GM23338 (cell line): ENCODE measurements at places on chromosomes 5 and 9. TPM values are rescaled to one million over a fixed set of nuclear protein-coding genes. Genes with fewer than 3 reads are reported as not detected.

- H3K27ac ChIP-seq: no peak overlapping the region
- H3K4me3 ChIP-seq: no peak overlapping the region
- DNase-seq: no peak
- H3K27me3 ChIP-seq: no peaks in the 10 kb centered on the region
- H3K4me1 ChIP-seq: peaks cover 13% of the 10 kb centered on the region
These were observed 9.6 kb downstream of the NEK6 start for GRCh38 chr9:124267271-124267807.

DNA sequence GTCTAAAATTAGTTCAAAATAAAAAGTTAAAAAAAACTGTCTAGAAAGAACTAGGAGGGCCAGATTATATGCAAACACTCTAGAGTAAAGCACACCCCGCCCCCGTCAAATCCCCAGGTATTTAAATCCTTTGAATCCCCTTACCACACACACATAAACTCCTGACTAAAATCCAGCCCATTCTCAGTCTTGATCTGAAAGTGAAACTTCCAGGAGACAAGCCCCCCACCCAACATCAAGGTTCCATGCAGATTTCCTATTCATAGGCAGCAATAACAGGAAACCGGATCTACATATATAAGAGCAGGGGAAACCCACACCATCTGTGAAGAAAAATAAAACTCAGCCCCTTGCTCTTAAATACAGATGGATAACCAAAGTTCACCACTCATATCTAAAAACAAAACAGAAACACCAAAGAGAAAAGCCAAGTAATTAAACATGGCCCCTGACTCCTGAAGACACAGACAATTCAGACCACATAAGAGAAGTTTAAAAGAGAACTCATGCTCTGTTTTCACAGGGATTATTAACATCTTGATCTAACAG lies 42.3 kb downstream of the MARCHF3 start:
- 0 out of 2 replicates have a peak overlapping the region, but pooled peaks have one; percentile 1 for H3K4me3 ChIP-seq
- H3K4me1 ChIP-seq: peaks cover 28% of the 10 kb centered on the region
- no peak for DNase-seq
- H3K27me3 ChIP-seq: no peaks in the 10 kb centered on the region

NIPAL4 gene
- 0.10 TPM in 1 of 2 replicates, not detected in the other for polyA plus RNA-seq

DNA sequence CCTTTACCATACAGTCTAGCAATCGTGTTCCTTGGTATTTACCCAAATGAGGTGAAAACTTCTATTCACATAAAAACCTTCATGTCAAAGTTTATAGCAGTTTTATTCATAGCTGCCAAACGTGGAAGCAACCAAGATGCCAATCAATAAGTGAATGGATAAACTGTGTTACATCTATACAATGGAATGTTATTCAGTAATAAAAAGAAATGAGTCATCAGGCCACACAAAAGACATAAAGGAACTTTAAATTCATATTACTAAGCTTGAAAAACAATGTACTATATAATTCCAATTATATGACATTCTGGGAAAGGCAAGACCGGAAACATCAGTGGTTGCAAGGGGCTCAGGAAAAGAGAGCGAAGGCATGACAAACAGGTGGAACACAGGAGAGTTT lies 679.9 kb downstream of the ISL1 start:
- no peak overlapping the region for H3K27ac ChIP-seq
- DNase-seq: no peak
- no peaks in the 10 kb centered on the region for H3K27me3 ChIP-seq
- no peak overlapping the region for H3K4me3 ChIP-seq

C9orf153 gene
- 0.24 and 0.29 TPM in 2 replicates for polyA plus RNA-seq

FBN2 gene
- 2.6 and 2.8 TPM in 2 replicates for polyA plus RNA-seq

GRCh38 chr9:136051837-136052471 lies 43.1 kb downstream of the NACC2 start:
- no peaks in the 10 kb centered on the region; the same call in 1 of the 2 replicates for H3K27me3 ChIP-seq
- no peak overlapping the region for H3K27ac ChIP-seq
- peak; percentile 91 for DNase-seq

DNA sequence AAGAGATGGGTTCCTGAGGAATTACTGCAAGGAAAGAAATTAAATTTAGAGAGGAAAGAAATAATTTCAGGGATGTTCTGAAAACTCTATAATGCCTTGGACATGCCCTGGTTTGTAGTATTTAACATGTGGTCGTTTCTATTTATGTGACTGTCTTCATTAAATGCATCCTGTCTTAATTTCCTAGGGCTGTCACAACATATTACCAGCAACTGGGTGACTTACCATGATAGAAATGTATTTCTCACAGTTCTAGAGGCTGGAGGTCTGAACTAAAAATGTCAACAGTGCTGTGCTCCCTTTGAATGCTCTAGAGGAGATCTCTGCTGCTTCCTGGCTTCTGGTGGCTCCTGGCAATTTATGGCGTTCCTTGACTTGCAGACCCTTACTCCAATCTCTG lies 287.7 kb downstream of the FBXL7 start:
- no peak overlapping the region for H3K27ac ChIP-seq
- H3K4me3 ChIP-seq: no peak overlapping the region
- H3K36me3 ChIP-seq: no peaks in the 10 kb centered on the region
- no peak for DNase-seq
- H3K27me3 ChIP-seq: no peaks in the 10 kb centered on the region
- no peaks in the 10 kb centered on the region for H3K4me1 ChIP-seq

- H3K36me3 ChIP-seq: no peaks in the 10 kb centered on the region
- peak; percentile 74 for DNase-seq
- H3K27me3 ChIP-seq: no peaks in the 10 kb centered on the region
- peak overlapping the region; percentile 80 for H3K4me3 ChIP-seq
These were observed 129.6 kb downstream of the KCNIP1 start for GRCh38 chr5:170633235-170634081.

SNCB gene
- polyA plus RNA-seq: 13.5 and 13.8 TPM in 2 replicates

- DNase-seq: peak; percentile 73
- no peak overlapping the region for H3K27ac ChIP-seq
- no peaks in the 10 kb centered on the region for H3K36me3 ChIP-seq
- peak overlapping the region; percentile 73 for H3K4me3 ChIP-seq
- peaks cover 14% of the 10 kb centered on the region; the same call in 1 of the 2 replicates for H3K4me1 ChIP-seq
- H3K27me3 ChIP-seq: peaks cover 57% of the 10 kb centered on the region
These were observed 478 bp upstream of the GGTA1 start for GRCh38 chr9:121500165-121500478.

- peak overlapping the region; percentile 72 for H3K4me3 ChIP-seq
- peaks cover 37% of the 10 kb centered on the region for H3K4me1 ChIP-seq
- H3K36me3 ChIP-seq: no peaks in the 10 kb centered on the region; the same call in 1 of the 2 replicates
These were observed 978 bp upstream of the ADCY2 start for GRCh38 chr5:7394889-7395431.

GRCh38 chr9:21251190-21251589 lies 11.4 kb upstream of the IFNA14 start:
- H3K27ac ChIP-seq: no peak overlapping the region
- H3K27me3 ChIP-seq: peaks cover 11% of the 10 kb centered on the region; the same call in 1 of the 2 replicates
- no peaks in the 10 kb centered on the region for H3K36me3 ChIP-seq
- H3K4me1 ChIP-seq: peaks cover 8% of the 10 kb centered on the region
- H3K4me3 ChIP-seq: no peak overlapping the region

TEX10 gene
- 28.5 and 35.0 TPM in 2 replicates for polyA plus RNA-seq

DNA sequence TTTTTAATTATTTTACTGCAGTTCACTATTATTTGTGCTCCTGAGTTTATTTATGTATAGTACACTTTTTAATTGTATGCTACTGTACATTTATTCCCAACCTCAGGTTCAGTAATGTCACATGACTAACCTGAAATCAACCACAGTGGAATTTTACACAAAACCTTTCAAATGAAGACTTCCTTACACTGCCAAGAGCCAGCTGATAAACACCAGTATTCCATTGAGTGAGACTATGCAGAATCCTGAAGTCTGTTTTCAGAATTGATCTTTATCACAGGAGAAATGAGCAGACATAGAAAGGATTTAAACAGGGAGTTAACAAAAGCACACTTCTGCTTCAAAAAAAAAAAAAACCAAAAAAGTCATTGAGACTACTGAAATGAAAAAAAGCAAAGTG lies 219.5 kb downstream of the PRR16 start:
- no peaks in the 10 kb centered on the region for H3K36me3 ChIP-seq
- no peak overlapping the region for H3K27ac ChIP-seq
- DNase-seq: no peak
- no peaks in the 10 kb centered on the region for H3K27me3 ChIP-seq
- H3K4me3 ChIP-seq: no peak overlapping the region

DNA sequence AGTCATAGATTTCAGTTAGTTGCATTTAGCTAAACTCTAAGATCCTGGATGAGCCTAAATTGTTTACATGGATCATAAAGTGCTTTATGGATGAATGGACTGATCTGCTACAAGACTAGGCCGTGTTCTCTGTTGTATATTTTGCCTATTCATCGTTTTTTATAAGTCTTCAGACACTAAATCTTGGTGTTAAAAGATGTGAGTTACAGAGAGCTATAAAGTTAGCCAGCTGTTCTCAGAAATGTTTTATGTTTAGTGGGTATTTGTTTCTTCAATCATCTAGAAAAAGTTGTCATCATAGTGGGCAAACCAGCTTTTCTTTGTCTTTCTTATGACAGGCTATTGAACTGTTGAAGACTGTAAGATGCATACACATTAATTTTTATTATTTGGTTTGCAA lies 585.8 kb upstream of the SEMA6A start:
- DNase-seq: no peak
- no peak overlapping the region for H3K4me3 ChIP-seq
- H3K27me3 ChIP-seq: no peaks in the 10 kb centered on the region
- H3K27ac ChIP-seq: no peak overlapping the region

- H3K4me1 ChIP-seq: no peaks in the 10 kb centered on the region
- peak; percentile 75 for DNase-seq
- no peaks in the 10 kb centered on the region for H3K36me3 ChIP-seq
- H3K4me3 ChIP-seq: no peak overlapping the region
These were observed 34.7 kb downstream of the SHOC1 start for GRCh38 chr9:111759762-111760639.

RALGDS gene
- 6.1 and 8.6 TPM in 2 replicates for polyA plus RNA-seq

DNA sequence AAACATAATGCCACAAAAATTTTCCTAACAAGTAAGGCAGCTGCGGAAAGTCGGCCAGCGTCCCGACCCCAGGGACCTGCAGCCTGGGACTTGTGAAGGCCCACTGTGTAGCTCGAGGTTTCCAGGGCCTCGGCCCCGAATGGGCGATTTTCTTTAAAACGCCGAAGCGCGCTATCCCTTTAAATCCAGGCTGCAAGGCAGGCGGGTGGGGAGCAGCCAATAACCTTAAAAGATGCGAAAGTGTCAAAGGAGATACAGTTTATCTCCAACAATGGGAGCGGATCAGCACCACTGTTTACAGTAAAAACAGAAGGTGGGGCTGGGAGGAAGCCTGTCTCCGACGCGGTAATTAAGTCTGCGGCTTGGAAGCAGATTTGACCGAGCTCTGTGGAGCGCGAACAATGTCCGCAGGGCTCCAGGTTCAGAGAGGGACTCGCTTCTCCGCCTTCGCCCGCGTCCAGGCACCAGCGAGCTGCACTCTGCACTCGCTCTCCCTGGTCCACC lies 1.7 kb upstream of the ZSWIM6 start:
- DNase-seq: peak; percentile 77
- H3K4me1 ChIP-seq: peaks cover 27% of the 10 kb centered on the region
- H3K4me3 ChIP-seq: peak overlapping the region; percentile 68
- no peaks in the 10 kb centered on the region for H3K36me3 ChIP-seq

- H3K36me3 ChIP-seq: no peaks in the 10 kb centered on the region
- H3K27me3 ChIP-seq: no peaks in the 10 kb centered on the region
- peak; percentile 44 for DNase-seq
These were observed 339.2 kb downstream of the PRR16 start for GRCh38 chr5:120803282-120803681.

DNA sequence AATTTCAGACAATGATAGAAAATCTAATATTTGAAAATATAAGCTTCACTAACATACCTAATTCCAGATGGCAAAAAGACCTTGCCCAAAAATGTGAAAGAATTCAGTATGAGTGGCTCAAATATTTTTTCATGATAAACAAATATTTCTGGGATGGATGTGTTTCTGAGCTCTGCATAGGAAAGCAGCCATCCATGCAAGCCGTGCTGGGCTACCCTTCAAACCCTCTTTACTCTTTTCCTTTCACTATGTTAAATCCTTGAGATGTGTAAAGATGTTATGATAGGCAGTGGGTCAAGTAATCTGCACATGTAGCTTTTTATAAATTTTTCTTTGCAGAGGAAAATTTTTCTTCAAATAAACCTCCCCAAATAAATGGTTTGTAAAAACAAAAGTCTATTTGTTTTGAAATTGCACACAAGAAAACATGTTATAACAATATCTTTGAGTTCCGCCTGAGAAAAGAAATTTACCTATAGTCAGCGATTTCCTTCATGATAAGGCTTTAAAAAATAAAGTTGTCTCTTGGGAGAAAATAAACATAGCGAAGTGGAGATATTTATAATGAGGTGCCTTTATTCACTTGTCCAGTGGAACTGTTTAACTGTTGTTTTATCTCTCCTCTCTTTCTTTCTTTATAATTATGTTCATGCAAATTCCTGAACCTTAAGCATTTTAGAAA lies 154.3 kb upstream of the PITX1 start:
- peaks cover 5% of the 10 kb centered on the region; the same call in 1 of the 2 replicates for H3K4me1 ChIP-seq
- H3K27ac ChIP-seq: no peak overlapping the region
- no peak overlapping the region for H3K4me3 ChIP-seq
- H3K27me3 ChIP-seq: peaks cover 29% of the 10 kb centered on the region
- DNase-seq: no peak

DNA sequence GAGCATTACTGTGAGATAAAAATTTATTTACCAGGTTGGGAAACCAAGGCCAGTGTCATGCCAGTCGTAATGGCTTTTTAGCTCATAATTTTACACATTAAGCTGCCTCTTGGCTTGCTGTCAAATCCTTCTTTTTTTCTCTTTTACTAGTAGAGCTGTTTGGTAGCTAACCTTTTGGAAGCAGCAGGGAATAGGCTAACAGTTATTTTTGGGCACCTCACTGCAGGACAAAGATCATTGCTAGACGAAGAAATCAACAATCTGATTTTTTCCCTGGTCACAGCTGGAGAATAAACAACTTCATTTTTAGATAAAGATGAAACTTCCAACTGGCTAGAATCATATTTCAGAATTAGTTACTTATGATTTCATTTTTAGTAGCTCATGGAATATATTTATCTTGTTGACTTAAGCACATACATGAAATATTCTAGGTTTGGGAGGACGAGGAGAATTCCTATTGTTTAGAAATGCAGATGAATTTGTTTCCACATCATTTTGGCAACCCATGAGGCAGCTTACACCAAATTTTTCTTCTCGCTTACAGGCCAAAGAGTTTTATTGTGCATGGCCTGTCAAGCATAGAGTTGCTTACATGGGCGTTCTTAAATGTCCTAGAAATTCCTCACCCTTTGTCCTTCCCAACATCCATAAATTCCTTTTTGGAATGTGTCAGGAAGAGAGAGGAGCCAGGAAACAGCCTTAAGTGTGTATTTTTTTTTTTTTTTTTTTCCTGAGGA lies 19.6 kb downstream of the TNC start:
- peaks cover 11% of the 10 kb centered on the region for H3K4me1 ChIP-seq
- H3K27me3 ChIP-seq: no peaks in the 10 kb centered on the region
- DNase-seq: peak; percentile 33
- H3K36me3 ChIP-seq: no peaks in the 10 kb centered on the region
- H3K4me3 ChIP-seq: no peak overlapping the region
